SHP77 treated with DMSO at 0.1 percent for 48 hours (cell line): ENCODE measurements at places on chromosomes 5 and 9.

DNA sequence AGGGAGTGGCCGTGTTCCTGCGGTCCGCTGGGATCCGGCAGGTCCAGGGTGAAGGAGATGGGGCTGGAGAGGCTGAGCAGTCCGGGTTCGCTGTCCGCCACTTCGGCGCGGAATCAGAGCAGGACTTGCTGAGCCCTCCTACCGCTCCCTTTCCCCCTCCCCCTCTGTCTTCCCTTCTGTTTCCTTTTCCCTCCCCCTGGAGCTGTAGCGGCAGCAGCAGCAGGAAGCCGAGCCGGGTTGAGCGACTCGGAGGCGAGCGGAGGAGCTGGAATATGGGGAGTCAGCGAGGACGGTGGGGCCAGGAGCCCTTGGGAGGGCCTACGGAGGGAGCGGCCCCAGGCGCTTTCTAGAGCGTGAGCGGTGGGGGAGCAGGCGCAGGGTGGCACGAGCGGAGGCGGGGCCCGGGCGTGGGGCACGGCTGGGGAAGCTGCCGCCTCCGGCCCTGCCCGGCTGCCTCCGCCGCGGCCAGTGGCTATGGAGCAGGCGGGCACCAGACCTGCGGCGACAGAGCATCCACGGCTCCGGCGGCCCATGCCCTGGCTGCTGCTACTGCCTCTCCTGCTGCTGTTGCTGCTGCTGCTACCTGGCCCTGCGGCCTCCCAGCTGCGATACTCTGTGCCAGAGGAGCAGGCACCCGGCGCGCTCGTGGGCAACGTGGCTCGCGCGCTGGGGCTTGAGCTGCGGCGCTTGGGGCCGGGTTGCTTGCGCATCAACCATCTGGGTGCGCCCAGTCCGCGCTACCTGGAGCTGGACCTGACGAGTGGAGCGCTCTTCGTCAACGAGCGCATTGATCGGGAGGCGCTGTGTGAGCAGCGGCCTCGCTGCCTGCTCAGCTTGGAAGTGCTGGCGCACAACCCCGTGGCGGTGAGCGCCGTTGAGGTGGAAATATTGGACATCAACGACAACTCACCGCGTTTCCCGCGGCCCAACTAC lies at the start of gene PCDHAC2:
Gene PCDHAC2, plus strand, starts transcription at position 184 of the 933 bp plus-strand sequence. Its CDS starts 291 bp downstream, at position 475.
- DNase-seq: peak; percentile 17

DNA sequence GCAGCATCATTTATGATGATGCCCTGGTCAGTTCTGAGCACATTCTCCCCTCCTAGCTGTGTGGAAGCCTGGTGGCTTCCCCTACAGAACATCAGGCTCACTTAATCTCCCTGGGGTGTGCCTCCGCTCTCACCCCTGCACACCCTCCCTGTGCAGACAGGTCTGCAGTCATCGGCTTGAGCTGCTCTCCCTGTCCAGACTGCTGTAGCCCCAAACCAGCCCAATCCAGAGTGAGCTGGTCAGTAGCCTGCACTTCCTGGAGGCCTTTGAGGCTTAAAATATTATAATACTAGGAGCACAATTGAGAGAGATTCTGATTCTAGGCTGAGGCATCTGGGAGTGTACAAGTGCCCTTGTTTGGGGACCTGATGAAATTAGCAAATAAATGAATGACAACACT lies 60.2 kb downstream of the PPARGC1B start:
- no peak for DNase-seq

DNA sequence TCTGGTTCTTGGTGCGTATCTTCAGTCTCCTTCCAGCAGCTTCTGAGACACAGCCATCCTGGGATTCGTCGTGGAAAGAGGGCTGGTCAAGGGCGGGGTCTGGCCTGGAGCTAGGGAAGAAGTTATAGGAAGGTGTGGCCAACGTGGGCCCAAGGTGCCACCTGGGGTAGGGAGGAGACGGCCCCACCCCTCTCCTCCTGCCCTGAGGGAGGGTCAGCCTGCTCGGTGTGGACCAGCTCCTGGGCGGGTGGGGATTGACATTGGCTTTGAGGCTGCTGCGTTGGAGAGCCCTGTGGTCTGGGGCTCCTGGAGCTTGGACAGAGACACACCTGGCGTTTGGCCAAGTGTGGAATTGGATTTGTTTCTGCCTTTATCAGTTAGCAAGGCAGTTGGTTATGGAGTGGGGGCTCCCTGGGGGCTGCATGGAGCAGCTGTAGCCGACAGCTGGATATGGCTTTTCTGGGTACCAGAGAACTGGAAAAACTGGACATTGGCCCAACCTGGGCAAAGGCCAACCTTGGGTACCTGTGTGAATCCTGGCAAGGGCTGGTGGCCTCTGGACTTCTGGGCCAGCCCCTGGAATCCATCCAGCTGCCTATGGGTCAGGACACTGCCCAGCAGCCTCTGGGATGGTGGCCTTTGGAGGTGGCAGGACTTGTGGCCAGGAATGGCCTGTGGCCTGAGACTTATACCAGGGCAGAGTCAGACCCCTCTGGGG lies 75.7 kb upstream of the PPP1R26 start:
- DNase-seq: no peak

- no peak for DNase-seq
Measured at GRCh38 chr5:136242611-136243010, 49.6 kb upstream of the SMIM32 start.
